C1 segment of cervical spinal cord (tissue), 14 donors: ENCODE measurements at places on chromosomes 12 and 14.

- DNase-seq = no peak
Measured at GRCh38 chr14:94291906-94292525, 1.1 kb downstream of the SERPINA10 start.

DNA sequence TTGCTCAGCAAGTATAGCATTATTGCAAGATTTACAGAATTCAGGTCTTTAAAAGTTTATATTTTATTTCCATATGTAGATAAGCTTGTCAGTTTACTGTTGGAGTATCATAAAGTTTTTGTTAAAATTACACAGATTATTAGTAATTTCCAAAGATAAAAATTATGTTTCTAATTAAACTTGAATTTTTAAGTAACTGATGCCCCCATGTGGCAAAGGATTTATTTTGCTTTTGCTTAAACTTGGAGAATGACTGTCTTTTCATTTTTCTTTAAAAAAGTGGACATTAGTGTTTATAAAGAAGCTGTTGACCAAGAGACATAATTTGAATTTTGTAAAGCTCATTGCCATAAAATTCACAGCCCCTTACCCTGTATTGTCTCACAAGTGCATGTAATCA, 45.8 kb downstream of the ETNK1 start:
- DNase-seq = no peak

DNA sequence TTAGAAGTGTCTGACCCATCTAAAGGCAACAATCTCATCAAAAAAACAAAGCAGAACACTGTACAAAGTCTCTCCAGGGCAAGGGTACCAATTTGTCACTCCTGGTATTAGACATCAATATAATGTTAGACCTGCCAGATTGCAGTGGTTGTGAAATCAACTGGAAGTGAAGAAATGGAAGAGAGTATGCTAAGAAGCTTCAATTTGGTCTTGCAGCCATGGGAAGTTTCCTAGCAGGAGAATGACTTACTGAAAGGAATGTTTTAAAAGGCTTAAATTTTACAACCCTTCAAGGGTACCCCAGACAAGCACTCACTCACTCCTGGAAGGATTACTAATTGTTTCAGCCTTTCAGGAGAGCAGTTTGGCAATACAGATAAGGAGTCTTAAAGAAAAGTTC, 18.9 kb downstream of the LLPH start:
- DNase-seq = no peak

GRCh38 chr14:87873741-87874140, 119.2 kb downstream of the GALC start:
- DNase-seq = no peak

DNA sequence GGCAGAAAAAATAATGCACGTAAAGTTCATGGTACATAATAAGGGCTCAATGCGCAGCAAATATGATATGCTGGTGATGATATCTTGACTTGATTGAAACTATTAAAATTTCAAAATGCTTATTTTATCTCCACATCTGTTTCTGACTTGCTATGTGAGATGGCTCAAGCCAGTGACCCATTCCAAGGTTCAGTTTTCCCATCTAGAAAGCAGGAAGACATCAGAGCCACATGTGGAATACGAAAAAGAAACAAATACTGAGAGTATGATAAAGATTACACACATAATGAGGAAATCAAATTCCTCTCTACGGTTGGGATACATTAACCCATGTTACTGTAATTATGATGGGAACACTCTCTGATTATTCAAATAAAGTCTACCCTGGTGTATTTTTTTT, 24.0 kb upstream of the TSPAN11 start:
- no peak for DNase-seq

DNA sequence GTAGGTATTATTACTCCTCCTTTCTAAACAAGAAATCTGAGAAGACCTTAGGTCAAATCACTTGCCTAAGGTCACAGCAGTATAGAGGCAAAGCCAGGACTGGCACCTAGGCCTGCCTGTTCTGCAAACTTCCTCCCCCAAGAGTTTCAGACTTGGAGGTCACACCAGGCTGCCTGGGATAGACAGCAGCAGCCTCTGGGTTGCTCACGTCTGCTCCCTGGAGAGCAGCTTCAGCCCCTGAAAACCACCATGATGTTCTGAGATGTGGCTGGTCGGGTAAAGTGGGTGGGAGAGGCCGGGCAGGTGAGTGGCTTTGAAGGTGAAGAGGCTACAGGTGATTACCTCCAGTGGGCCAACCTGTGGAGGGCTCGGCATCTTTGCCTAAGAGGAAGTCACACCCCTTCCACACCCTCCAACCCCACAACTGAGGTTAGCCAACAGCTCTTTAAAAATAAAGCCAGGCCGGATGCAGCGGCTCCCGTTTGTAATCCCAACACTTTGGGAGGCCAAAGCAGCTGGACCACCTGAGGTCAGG, 37.0 kb upstream of the PNMA1 start:
- no peak for DNase-seq

DNA sequence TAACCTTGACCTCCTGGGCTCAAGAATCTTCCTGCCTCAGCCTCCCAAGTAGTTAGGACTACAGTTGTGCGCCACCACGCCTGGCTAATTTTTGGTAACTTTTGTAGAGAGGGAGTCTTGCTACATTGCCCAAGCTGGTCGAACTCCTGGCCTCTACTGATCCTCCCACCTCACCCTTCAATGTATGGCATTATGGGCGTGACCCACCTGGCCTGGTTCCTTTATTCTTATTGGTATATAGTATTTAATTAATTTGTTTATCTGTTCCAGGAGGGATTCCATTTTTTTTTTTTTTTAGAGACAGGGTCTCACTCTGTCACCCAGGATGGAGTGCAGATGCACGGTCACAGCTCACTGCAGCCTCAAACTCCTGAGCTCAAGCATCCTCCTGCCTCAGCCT, 40.9 kb upstream of the EAPP start:
- DNase-seq = no peak

GRCh38 chr12:29226616-29227015, 77.5 kb downstream of the FAR2 start:
- no peak for DNase-seq

- DNase-seq = no peak
Measured at GRCh38 chr12:20409607-20410377, 41.5 kb downstream of the PDE3A start.

GRCh38 chr12:57224973-57225679, 4.4 kb upstream of the SHMT2 start:
- no peak for DNase-seq

GRCh38 chr12:89479982-89480381, 44.6 kb downstream of the GALNT4 start:
- DNase-seq = no peak

GRCh38 chr12:29334937-29335336, 46.0 kb downstream of the ERGIC2 start:
- DNase-seq = no peak

DNA sequence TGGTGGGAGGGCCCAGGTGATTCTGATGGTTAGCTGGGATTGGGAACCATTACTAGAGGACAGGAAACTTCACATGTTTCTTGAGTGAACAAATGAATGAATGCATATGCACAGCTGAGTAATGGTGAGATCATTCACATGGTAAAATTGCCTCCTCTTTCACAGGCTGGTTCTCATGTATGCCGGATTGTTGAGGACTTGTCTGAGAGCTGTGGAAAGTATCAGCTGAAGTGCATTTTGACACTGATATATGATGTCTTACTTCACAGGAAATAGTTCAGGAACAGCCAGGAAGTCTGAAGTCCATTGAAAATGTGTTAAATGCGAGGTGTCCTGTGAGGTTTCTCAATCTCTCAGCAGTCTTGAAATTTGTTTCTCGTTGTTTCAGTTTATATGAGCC, 77.6 kb upstream of the DACT1 start:
- no peak for DNase-seq

DNA sequence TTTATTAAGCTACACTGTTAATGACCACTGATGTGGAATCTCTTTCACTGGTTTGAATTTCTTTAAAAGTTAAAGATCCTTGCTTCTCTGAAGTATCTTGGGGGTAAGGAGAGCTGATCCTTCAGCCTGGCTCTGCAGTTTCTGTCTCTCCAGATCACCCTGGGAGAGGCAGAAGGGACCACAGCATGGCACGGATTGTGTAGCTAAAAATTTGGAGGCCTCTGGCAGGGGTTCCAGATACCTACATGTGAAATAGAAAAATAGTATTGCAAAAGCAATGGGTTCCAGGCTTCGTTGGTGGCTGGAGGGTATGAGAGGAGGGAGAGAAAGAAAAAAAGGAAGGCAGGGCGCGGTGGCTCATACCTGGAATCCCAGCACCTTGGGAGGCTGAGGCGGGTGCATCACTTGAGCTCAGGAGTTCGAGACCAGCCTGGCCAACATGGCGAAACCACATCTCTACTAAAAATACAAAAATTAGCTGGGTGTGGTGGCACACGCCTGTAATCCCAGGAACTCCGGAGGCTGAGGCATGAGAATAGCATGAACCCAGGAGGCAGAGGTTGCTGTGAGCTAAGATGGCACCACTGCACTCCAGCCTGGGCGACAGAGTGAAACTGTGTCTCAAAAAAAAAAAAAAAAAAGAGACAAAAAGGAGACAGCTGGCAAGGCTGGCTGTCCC, 3.4 kb downstream of the CHST11 start:
- no peak for DNase-seq

DNA sequence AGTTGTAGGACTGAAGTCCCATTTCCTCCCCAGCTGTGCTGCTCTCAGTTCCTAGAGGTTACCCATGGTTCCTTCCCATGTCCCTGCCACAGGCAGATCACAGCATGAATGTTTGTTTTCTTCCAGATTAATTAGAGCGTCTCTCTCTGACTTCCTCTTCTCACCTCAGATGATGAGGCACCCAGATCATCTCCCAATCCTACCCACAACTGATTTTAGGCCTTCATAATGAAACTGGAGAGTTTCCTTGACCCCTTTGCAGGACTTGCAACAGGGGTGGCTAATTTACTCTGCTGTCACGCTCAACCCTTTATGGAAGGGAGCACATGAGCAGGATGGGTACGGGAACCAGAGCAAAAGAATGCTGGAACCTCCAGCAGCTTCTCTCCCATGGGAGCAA, 32.1 kb upstream of the TXNRD1 start:
- DNase-seq = no peak

DNA sequence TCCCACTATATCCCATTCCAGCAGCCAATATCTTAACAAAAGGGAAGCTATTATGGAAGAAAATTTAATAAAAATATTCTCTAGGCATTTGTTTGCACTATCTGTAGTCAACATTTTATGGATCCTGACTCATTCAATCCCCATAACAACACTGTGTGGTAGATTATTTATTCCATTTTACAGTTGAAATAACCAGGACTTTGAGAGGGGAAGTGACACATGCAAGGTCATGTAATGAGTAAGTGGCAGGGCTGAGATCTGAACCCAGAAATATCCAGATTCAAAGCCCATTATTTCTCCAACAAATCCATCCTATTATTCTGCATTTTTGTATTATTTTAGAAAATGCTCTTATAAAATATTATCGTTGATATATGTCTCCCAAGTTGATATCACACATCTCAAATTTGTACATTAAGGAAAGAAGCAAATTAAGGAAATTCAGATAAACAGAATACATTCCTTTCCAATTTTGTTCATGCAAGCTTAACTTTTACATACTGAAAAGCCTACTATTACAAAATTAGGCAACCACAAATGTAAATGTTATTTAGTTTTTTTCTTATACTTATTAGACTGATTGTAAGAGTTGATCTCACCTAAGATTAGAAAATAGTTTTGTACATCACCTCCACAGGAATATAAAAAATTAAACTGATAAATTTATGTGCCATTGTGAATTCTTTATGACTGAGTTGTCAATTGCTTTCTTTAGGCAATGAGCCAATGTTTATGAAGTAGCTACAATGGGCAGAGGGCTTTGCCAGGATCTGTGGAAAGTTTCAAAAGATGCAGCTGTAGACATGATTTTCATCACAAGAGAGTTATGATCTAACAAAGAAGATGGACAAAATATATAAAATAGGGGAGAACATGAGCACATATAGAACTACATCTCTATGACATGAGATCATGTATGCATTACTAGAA, 55.1 kb upstream of the E2F7 start:
- no peak for DNase-seq

GRCh38 chr14:39592116-39592789, 160.0 kb upstream of the FBXO33 start:
- DNase-seq = no peak

GRCh38 chr12:47316609-47317049, 236.9 kb upstream of the AMIGO2 start:
- no peak for DNase-seq

DNA sequence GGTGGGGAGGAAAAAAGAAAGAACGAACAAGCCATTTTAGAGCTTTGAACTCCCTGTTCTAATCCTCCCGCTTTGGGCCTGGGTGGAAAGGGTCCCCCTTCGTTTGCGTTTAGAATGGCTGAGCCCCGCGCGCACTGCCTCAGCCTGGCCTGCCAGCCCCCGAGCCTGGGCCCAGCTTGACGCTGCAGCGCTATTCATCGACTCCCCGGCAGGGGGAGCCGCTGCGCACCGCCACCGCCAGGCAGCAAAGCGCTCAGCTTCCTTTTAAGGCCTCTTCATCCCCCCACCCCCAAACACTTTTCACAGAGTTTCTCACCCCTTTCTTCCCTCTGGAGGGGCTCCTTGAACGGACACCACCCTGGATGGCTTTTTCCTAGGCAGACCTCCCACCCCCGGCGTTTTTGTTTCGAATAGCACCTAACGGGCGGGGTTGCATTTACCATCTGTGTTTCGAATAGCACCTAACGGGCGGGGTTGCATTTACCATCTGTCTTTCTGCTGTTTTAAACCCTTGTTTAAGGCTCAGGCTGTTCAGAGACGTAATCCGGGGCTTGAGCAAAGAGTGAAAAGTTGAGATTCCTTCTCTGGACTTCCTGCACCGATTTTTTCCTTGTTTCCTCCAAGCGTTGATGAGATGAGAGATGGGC, 56.4 kb upstream of the PIWIL1 start:
- no peak for DNase-seq

GRCh38 chr12:106417926-106418910, 60.7 kb downstream of the POLR3B start:
- DNase-seq = no peak

- no peak for DNase-seq
Measured at GRCh38 chr14:70847406-70848090, 38.2 kb upstream of the MAP3K9 start.

GRCh38 chr12:24803430-24804245, 145.3 kb downstream of the BCAT1 start:
- no peak for DNase-seq

DNA sequence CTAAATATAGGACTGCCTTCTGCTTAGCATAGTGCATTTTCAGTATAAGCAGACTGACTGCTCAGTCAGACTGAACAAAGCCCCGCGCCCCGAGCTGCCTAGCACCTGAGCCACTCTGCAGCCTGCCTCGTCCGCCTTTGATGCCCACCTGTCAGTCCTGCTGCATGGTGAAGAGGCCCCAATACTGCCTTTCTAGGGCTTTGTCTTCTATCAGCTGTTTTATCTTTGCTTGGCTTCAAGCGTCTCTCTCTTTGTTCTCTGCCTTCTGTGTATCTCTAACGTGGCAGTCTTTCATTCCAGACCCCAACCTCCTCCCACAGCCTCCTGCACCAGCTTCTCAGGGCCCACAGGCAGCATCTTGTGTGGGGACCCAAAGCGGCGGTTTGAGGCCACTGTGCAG, 1001.0 kb downstream of the VRK1 start:
- no peak for DNase-seq

DNA sequence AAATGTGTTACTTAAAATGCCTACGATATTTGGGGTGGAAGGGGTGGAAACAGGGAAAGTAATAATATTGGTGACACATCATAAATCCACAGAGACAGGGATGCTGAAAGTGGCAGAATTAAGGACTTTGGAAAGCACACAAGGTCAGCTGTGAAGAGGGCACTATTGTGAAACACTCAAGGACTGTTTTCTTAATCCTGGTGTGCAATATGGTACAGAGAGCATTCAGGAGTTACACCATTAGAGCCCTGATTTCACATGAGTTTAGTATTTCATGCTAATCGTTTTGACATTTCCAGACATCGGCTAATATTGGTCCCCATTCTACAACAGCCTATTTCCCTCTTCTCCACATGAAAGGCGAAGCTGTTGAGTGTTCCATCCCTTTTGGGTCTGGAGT, 219.2 kb downstream of the MSRB3 start:
- no peak for DNase-seq
